HT1080 (cell line): ENCODE measurements at places on chromosomes 5 and 9. TPM values are rescaled to one million over a fixed set of nuclear protein-coding genes. Genes with fewer than 3 reads are reported as not detected.

DNA sequence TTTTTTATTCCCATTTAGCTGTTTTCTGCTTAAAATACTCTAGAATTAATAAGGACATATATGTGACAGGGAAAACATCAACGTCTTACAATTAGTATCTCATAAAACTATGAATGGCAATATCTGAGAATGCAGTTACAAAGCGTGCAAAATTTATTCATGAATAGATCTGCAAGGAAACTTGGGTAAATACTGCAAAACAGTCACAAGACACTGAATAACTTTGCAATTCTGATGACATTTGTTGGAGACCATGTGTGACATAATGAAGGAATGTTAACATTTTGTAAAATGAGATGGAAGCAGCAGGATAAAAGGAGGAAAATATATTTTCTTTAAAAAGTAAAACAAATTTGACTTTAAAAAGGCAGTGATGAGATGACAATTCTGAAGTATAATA is 480.9 kb upstream of the SEMA6A start:
- DNase-seq: no peak

DNA sequence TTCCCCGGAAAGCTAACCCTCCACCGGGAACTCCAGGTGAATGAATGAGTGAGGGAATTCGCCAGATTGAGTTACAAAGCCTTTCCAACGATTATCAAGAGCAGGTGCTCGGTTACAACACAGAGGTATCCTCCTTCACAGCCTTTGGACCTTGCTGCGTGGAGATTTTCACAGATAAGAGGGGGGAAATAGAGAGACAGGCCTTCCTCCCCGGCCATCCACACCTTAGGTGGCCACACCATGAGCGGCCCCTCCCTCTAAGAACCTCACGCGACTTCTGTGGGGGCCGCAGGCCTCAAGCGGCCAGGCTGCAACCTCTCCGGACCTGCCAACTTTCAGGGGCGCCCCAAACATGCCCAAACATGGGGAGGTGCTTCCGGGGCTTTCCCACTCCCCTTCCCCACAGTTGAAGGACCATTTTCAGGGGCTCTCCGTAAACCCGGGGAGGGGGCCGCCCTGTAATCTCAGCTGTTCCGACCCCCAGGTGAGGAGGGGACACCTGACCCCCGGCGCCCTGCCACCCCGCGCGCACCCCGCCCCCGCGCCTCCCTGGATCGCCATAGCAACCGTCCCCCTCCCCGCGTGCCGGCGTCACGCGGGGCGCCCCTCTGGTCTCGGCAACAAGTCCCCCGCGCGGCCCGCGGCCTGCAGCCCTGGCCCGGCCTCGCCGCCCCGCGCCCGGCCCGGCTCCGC is 603 bp downstream of the DENND1A start:
- DNase-seq: no peak

DNA sequence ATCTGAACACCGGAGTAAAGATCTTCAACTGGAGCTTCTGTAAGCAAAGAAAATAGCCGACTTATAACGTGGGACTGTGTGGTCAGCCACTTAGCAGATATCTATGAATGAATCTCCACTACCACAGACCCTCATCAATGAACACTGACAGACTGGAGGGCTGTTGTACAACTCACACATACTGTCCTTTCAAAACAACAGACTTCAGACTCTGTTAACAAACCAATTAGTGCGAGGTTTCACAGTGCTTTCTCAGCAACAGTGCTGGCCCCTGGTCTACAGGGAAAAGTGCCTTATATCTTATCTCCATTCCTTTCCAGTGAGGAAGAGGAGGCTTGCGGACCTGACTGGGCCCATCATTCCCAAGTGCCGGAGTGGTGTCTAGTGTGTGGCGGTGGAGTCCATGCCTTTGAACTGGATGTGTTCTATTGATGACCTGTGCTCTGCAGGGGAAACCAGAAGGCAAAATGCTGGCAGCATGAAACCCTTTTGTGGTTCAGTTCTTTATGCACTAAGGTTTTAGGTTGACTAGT is 33.8 kb downstream of the TSTD2 start:
- no peak for DNase-seq

DNA sequence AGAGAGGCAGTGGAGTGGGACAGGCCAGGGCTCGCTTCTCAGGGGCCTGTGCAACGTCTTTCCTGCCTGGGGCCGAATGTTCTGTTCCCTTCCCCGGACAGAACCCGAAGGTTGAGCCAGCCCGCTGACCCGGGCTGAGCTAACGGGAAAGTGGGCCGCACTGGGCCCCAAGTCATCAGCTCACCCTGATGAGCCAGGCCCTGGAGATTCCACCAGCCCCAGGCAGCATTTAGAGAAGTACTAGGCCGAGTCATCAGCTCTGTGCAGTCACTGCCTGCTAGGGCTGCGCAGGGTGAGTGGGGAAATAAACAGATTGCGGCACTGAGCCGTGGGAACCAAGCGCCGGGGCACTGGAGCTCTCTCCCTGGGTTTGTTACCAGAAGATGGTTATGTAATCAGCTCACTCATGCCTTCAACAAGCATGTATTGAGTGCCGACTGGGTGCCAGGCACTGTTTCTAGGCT is 29.1 kb upstream of the DUSP1 start:
- DNase-seq: peak; percentile 65

DNA sequence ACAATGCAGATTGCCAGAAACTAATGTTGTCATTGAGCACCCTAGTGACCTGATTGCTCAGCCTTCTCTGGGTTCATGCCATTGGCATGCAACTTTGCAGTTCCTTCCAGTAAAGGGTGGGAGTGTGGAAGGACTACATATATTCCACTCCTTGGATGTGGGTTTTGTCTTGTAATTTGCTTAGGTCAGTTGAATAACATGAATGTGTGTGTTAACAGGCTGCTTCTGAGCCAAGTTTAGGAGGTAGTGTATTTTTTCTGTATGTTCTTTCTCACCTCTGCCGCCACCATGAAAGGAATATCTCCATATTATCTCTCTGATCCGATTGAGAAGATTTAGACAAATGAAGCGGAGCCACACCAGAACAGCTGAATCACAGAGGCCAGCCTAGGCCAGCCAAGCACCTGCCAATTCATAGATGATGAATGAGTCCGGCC is 1929.6 kb upstream of the CDH6 start:
- DNase-seq: no peak

GRCh38 chr5:134575316-134575715 is 49.8 kb downstream of the JADE2 start:
- DNase-seq: no peak

The LCN2 gene
- not detected in 2 replicates for total RNA-seq

The PCDHA9 gene
- not detected in 2 replicates for total RNA-seq
